Ureter (tissue), 1 donor: ENCODE measurements at places on chromosomes 4 and X.

- no peak for DNase-seq
Observed at GRCh38 chrX:97691901-97692455, 808.3 kb downstream of the RPA4 start.

DNA sequence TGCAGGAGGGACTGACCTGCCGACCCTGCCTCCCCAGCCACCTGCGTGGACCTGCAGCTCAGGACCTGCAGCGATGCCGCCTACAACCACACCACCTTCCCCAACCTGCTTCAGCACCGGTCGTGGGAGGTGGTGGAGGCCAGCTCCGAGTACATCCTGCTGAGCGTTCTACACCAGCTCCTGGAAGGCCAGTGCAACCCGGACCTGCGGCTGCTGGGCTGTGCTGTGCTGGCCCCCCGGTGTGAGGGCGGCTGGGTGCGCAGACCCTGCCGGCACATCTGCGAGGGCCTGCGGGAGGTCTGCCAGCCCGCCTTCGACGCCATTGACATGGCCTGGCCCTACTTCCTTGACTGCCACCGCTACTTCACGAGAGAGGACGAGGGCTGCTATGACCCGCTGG is 8.5 kb downstream of the CPZ start:
- DNase-seq: no peak

DNA sequence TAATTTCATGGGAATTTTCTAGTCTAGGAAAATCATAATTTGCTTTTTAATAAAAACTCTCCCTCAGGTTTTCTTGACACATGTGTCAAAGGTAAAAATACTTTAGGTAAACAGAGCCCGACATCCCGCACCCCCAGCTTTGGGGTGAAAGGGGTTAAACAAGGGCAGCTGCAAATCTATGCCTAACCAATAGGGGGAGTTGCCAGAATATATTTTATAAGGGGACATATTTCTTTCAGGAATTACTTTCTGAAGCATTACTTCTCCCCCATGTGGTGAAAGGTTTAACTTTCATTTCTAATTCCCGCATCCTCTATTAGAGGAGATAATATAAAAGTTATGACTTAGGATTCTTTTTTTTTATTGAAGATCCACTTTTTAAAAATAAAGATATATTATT is 53.9 kb upstream of the HEPH start:
- no peak for DNase-seq

DNA sequence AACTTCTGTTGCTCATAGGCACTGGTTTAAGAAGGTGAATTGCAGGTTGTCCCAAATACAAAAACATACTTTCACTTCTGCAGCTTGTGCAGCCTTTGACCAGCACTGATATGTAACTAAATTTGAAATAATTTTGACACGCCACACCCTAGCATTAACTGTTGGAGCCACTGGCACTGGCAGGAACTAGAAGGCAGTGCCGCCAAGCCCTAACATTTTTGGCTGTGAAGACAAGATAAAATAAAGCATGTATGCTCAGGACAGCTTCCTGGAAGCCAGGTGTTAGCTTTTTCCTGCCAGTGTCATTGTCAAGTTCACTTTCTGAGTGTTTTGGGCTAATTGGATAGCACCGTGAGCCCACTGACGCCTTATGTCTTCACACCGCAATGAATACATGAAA is 65.3 kb upstream of the FBXW7 start:
- no peak for DNase-seq

DNA sequence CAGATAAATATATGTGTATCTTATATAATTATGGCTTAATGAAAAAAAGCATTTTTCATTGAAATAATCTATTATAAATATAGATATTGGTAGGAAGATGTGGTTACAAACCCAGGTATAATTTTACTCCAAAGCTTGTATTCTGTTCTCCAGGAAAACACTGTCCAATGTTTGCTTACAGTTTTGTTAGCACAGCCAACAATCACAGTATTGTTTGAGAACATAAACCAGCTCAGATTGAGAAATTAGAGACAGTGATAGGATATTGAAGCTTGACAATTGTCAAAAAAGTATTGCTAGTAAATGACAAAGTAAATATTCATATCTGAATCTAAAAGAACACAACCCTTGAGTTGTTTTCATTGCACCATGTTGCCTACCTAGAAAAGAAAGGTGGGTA is 228.8 kb downstream of the ADGRL3 start:
- no peak for DNase-seq

- DNase-seq: no peak
Observed at GRCh38 chr4:134906404-134907023, 704.9 kb upstream of the PABPC4L start.
